HFFc6 (cell line): ENCODE measurements at places on chromosomes 13 and 19. TPM values are rescaled to one million over a fixed set of nuclear protein-coding genes. Genes with fewer than 3 reads are reported as not detected.

EPSTI1 gene
- total RNA-seq, result 0.44 to 2.3 TPM (median 0.48 TPM) in 3 replicates

GRCh38 chr13:40613192-40613818, 53.1 kb downstream of the FOXO1 start:
- DNase-seq, result no peak
- peaks cover 5% of the 10 kb centered on the region for H3K27me3 ChIP-seq
- H3K4me3 ChIP-seq, result no peak overlapping the region
- no peak overlapping the region for H3K27ac ChIP-seq
- no peaks in the 10 kb centered on the region for H3K36me3 ChIP-seq
- no peaks in the 10 kb centered on the region for H3K4me1 ChIP-seq

ZNF813 gene
- total RNA-seq, result 1.8 to 3.7 TPM (median 2.7 TPM) in 3 replicates

DNA sequence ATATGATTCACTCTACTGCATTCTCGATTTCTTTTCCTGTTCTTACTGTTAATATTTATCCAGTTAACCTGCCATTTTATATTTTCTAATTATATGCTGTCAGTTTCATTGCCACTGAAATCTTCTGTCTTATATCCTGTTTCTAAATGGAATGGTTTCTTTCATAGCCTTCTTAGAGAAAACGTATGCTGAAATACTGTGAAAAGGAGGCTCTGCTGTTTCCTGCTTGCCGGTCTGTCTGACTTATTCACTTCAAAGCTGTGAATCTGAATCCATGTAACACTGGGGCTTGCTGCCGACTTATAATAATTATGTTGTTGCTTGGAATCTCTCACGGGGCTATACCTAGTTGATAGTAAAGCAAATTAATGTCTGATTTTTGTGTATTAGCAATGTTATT, 80.0 kb downstream of the GPR12 start:
- peaks cover 2% of the 10 kb centered on the region for H3K27me3 ChIP-seq
- no peak for DNase-seq
- H3K36me3 ChIP-seq, result peaks cover 26% of the 10 kb centered on the region
- peak overlapping the region; percentile 23; the same call in 1 of the 2 replicates for H3K27ac ChIP-seq
- H3K4me1 ChIP-seq, result peaks cover 20% of the 10 kb centered on the region

- no peak for DNase-seq
- H3K4me3 ChIP-seq, result no peak overlapping the region
- H3K27ac ChIP-seq, result no peak overlapping the region
- peaks cover 53% of the 10 kb centered on the region for H3K36me3 ChIP-seq
- H3K4me1 ChIP-seq, result peaks cover 10% of the 10 kb centered on the region
These were observed 53.1 kb downstream of the C13orf46 start for GRCh38 chr13:113920606-113921286.

DNA sequence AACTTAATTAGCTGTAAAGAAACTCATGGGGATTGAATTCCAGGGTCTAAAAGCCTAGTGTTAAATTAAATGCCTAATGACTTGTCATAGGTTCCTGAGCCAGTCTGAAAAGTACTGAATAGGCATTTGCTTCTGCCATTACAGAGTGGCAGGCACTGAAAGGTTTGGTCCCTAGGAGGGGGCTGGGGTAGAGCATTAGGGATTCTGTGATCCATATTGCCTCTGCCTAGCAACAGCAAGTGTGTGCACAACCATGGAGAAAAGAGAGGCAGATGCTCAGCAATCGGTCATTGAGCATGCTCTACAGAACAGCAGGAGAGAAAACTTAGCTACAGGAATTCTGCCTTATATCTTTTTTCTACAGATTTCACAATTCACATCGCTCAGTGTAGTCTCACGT, 133.5 kb downstream of the TRPC4 start:
- DNase-seq, result no peak
- H3K4me1 ChIP-seq, result no peaks in the 10 kb centered on the region; the same call in 1 of the 2 replicates
- no peaks in the 10 kb centered on the region for H3K27me3 ChIP-seq
- peaks cover 16% of the 10 kb centered on the region; the same call in 1 of the 2 replicates for H3K36me3 ChIP-seq
- H3K27ac ChIP-seq, result no peak overlapping the region

GRCh38 chr19:13207846-13208671, 57.8 kb downstream of the IER2 start:
- no peaks in the 10 kb centered on the region for H3K36me3 ChIP-seq
- DNase-seq, result peak; percentile 50
- H3K27me3 ChIP-seq, result peaks cover 3% of the 10 kb centered on the region; the same call in 1 of the 2 replicates
- H3K27ac ChIP-seq, result peak overlapping the region; percentile 83
- peak overlapping the region; percentile 81 for H3K4me3 ChIP-seq
